ENCODE measurements at places on chromosomes 3 and 15. TPM values are rescaled to one million over a fixed set of nuclear protein-coding genes. Genes with fewer than 3 reads are reported as not detected.

DNA sequence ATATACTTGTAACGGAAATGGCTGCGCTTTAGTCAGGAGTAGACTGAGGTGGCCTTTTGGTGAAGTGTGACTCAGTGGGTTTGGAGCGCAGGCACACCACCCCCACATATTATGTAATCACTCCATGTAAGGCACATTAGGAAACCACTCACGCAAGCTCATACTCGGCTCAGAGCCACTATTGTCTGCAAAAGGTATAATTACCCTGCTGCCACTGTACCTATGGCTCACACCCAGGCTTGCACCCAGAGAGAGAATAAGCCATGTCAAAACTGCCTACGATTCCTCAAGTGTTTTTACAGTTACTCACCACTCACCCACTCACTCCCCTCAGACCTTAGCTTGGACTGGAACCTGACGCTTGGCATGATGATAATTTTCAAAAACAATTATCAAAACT is 611.9 kb upstream of the CCDC54 start:
- no peak for DNase-seq

GRCh38 chr3:5141760-5142159 is 19.7 kb downstream of the ARL8B start:
- no peak for DNase-seq

DNA sequence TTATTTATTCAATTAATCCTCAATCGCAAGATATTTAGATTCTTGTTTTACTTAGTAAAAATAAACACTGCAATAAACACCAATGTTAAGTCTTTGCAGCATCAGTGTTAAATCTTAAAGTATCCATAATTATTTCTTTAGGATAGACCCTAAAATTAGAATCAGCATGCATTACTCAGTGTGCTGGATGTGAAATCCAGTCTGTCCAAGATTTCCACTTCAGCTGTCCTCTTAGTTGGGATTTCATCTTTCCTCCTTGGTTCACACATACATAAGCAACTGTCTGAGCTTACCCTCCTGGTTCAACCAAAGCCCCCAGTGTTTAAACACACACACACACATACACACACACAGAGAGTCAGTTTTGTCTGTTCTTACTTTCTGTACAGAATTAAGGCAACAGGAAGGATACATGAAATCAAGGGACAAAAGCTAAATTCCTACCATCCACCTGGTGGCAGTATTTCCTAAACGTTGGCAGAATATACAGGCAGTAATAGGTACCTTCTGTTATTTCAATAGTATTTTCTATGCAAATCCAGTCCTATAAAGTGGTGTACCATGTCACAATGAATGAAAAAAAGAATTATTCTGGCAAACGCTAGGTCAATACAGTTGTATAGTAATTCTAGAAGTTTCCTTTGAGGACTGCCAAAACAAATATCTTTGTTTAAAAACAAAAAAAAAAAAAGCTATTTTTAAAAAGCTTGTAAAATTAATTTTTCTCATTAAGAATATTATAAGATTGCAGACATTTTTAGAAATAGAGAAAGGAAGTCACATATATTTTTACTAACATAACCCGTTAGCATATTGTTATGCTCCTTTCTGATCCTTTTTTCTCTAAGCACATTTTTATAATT is 27.3 kb upstream of the DMXL2 start:
- no peak for DNase-seq

Gene ROBO2
- total RNA-seq, result 27.1 TPM

Gene ECE2
- not detected for total RNA-seq

Gene CD96
- total RNA-seq, result 9.5 TPM

Gene RTP1
- not detected for total RNA-seq

Gene GP5
- total RNA-seq, result 0.26 TPM

Gene MAN2C1
- total RNA-seq, result 252 TPM

Data from upper lobe of right lung (tissue), 1 donor.